ENCODE measurements at places on chromosomes 7 and 10.

DNA sequence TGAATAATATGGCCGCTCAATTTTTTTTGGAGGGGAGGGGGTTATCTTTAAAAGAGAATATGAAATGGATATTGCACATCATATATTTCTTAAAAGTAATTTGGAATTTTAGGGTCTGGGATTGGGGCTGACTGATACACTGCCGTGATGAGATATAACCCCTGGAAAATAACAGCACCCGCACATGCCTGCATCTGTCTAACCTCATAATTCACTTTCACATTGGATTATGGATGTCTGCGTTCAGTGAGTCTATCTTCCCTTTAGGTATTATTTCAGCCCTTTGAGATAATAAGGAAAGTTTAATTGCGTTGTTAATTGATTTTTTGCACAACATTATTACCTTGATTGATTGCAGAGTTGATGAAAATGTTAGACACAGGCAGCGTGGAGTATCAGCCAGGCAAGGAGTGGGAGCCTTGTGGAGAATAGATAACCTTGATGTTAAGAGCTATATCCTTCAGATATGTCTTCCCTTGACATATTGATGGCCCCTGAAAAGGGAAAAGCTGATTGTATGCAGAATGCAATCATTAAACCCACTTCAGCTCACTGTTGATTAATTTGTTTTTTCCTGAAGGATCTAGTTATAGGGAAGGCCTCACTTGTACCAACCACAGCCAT is 1095.2 kb downstream of the KCNMA1 start:
- DNase-seq: no peak

GRCh38 chr10:12950583-12951128 is 50.9 kb downstream of the CCDC3 start:
- DNase-seq: no peak

DNA sequence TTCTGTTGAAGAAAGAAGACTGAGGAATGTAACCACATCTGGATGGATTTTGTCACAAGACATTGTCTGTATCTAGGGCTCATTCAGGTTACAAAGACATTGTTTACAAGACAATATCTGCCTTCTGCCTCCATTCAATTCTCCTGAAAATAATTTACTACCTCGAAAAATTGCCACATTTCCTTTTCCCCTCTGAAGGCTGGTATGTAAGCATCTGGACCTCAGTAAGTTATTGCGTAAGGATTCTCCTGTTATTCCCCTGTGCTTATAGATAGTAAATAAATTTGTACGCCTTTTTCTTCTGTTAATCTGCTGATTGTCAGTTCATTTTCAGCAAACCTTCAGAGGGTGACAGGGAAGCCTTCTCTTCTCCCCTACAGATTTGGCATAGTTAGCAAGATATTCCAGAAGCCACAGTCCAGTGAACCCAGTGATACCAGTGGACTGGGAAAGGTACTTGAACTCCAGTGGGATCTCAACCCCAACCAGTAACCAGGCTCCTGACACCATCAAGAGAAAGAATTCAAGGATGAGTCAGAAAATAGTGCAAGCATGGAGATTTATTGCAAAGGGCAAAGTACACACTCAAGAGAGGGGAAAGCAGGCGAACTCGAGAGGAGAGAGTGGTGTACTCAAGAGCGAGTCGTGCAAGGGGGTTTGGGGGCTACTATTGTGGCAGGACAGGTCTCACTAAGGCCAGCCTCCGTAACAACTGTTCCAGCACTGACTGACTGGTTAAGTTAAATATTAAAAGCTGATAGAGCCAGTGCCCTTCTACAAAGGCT is 706.9 kb upstream of the GHITM start:
- DNase-seq: no peak

DNA sequence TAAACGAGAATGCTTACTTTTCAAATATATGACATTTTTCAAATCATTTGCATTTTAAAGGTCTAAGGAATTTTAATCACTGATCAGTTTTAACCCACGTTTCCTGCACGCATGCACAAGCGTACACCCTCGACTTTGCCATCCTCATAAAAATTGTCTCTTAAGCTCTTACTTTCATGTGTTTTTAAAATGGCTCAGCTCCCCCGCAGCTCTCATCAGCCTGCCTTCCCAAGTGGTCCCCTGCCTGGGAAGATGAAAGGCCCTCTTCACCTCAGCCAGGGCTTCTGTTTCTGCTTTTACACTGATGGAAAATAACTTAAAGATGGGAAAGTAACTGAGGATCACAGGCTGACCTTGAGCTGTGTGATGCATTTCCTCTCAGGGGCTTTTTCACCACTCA is 131.6 kb upstream of the LSM8 start:
- no peak for DNase-seq

DNA sequence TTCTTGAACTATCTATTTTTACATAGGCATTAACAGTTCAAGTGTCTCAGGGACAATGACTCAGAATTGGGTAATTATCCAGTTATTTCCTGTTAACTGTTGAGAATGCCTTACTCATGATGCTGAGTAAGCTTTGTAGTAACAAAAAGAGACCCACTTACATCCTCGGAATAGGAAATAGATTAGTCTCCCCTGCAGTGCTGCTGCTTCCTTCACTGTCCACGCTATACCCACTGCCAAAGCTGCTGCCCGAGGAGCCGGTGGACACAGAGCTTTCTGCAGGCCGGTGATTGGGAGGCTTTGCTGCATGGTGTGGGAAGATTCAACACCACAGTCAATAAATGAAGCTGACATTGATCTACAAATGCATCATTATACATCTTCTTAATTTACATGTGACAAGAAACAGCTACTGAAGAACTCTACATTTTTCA is 357.1 kb downstream of the PCLO start:
- DNase-seq: no peak

- DNase-seq: no peak
Measured at GRCh38 chr7:30917216-30917893, 5.7 kb downstream of the AQP1 start.

DNA sequence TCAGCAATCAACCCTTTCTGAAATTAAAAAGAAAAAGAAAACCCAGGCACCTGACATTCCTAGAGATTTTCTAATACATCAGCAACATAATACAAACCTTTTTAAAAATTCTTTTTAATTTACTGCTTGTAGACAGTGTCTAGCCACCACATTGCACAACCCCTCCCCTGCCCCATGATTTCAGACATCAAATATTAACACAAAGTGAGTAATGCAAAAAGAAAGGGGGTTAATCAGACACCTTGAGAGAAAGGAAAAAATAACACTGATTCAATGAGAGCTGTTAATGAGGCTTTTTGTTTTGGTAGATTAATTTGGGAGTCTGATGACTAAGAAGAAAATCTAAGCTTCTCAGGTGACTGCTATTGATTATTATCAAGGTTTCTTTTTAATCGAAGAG is 55.3 kb downstream of the SLC25A13 start:
- DNase-seq: no peak

- no peak for DNase-seq
Measured at GRCh38 chr7:55548295-55548731, 24.0 kb downstream of the VOPP1 start.

GRCh38 chr10:36759141-36759805 is 366.1 kb upstream of the ANKRD30A start:
- DNase-seq: no peak

GRCh38 chr10:70131560-70131937 is 1.1 kb downstream of the AIFM2 start:
- no peak for DNase-seq

DNA sequence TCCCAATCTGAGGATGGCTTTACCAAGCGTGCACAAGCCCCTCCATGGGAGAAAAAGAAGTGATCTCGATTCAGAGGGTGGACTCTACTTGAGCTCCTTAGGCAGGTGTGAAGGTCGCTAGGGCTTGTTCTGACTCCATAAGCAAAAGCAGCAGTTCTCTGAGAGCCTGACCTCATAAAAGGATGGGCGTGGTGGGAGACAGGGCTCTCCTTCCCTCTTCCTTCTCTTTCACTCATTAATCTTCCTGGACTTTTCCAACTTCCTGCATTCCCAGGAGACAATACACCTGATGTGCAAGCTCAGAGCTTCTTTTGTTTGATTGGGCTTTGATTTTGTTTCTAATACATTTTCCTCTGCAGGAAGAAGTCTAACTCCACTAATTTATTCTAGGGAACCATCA is 22.3 kb upstream of the TMEM72 start:
- DNase-seq: no peak

DNA sequence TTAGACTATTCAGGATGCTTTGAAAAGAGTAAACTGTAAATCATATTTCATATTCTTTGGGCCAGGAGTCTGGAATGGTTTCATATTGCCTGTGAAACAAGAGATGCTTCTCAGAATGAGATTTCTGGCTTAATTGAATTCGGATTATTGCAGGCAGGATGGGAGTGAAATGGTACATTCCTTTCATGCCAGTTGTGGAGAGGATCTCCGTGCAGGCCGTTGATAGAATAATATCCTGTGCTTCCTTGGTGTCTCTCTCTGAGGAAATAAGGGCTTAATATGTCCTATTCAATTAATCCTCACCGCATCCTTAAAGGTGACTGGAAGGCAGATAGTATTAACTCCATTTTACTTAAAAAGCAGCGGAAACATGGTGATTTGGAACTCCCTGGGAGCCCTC is 56.6 kb downstream of the CUX1 start:
- no peak for DNase-seq

GRCh38 chr7:33399528-33400213 is 270.3 kb downstream of the BBS9 start:
- no peak for DNase-seq

DNA sequence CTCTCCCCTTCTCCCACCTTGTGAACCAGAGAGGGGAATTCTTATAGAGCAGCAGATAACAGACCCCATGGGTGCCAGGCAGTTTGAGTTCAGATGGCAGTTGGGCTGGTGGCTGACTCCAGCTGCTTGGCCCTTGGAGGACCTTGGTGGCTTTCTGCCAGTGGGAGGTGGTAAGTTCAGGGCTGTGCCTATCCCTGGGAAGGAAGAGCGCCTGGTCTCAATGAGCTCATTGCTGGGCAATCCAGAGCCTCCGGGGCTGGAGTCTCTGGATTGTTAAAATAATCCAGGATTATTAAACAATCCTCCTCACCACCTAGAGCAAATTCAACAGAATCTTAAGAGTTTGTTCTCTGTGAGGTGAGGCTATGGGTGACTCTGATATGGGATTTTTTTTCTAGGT is 105.2 kb downstream of the FANK1 start:
- no peak for DNase-seq

DNA sequence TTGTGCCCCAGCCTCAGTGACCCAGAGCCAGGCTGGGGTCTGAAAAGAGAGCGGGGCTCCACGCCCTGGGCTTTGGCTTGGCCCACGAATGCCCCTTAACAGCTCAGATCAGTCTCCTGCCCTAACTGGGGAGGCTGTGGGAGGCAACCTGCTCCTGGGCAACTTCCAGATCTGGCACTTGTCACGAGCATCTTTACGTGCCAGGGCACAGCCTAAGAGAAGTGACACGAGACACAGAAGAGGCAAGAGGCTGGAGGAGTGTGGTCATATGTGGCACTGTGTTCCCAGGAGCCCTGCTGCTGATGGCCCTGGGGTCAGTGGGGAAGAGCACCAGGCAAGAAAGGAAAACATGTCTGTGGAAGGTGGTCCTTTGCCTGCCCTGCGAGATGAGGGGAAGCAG is 97.8 kb upstream of the BTBD16 start:
- DNase-seq: no peak

DNA sequence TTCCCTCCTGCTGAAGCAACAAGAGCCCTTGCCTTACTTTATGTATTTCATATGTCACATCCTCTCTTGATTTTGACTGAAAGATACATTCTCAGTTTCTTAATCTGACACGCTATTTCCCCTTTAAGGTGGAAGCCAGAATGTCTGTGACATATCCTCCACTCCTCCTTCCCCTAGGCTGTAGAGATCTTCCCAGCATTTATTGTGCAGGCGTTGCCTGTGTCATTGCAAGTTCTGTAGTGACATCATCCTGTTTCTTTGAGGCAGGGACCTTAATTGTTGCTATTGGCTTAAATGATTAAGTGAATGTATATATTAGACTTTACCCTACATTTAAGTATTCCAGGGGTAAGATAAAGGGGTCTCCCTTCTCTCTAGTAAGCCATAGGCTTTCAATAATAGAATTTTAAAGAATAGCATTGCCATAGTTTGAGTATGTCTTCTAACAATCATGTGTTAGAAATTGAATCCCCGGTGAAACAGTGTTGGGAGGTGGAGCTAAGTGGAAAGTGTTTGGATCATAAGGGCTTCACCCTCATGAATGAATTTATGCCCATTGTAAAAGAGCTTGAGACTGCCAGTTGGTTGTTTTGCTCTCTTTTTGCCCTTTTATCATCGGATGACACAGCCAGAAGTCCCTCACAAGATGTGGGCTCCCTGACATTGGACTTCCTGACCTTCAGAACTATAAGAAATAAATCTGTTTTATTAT is 189.5 kb upstream of the CDC14C start:
- DNase-seq: no peak

GRCh38 chr7:37110660-37111424 is 337.8 kb downstream of the ELMO1 start:
- DNase-seq: no peak

- no peak for DNase-seq
Measured at GRCh38 chr7:84982199-84982598, 204.7 kb downstream of the SEMA3D start.
